ENCODE measurements at places on chromosomes 6 and 20.

DNA sequence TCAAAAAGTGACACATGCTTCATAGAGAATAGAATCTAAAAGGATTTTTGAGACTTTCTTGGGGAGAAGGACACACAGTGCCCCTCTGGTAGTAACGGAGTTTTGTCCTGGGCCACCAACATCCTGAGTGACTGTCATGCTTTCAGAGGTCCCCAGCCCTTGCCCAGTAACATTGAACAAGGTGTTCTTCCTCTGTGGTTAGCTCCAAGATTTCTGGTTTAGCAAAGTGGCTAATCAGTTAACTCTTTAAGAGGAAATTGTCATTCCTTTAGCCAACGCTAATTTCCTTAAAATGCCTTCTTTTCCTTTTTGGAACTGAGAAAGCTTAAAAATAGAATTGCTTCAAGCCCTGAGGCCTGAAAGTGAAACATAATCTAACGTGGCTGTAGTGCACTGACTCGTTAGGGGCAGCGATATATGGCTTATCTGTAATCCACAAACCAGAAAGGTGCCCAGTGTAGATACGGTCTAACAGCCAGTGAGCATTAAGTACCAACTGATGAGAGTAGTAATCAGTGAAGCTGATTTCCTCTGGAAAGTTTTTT is 7.8 kb downstream of the E2F3 start:
- no peak for DNase-seq

- DNase-seq: peak; percentile 18
These were observed 381.0 kb upstream of the SULF2 start for GRCh38 chr20:48166082-48166835.

GRCh38 chr20:49529470-49529869 is 38.5 kb downstream of the PTGIS start:
- DNase-seq: no peak

DNA sequence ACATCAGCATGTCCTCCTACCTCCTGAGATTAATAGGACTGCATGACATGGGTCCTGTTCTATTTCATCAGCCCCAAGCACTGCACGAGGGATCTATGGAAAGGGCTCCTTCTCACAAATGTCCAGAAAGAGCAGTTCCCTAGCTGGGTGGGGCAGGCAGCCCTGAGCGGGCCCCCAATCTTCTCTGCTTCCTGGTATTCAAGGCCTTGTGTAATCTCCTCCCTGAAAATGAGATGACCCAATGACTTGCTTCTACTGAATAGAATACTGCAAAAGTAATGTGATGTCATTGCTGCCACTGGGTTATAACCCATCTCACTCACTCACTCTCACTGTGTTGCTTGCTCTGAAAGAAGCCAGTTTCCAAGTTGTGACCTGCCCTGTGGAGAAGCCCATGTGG is 126.4 kb downstream of the OPRM1 start:
- no peak for DNase-seq

- no peak for DNase-seq
These were observed 126.5 kb downstream of the REV3L start for GRCh38 chr6:111356551-111356950.

DNA sequence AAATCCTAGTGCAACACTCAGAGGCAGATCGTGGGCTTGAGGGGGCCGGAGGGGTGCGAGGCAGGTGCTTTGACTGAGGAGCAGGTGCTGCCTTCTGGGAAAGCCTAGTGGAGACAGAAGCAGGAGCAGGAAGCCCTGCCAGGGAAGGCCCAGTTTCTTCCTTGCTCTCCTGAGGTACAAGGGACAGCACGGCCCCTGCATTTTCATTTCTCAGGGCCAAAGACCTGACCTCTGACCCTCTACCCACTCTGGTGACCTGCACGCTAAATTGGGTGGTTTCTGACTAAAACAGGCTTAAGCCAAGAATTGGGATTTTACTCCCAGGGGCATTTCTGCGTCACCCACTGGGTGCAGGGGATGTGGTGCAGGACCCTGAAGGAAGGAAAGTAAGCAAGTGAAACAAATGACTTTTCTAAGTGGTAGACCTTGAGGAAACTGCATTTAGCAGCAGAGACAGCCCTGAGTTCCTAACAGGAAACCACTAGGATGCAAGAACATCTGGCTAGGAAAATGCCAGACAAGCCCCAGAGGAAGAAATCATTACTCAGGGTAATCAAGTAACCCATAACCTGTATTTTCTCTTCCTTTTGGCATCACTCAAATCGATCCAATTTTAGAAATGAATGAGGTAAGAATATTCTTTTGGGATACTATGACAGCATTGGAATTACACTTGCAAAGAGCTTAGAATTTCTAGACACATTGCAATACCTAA is 141.7 kb downstream of the CD164 start:
- no peak for DNase-seq

DNA sequence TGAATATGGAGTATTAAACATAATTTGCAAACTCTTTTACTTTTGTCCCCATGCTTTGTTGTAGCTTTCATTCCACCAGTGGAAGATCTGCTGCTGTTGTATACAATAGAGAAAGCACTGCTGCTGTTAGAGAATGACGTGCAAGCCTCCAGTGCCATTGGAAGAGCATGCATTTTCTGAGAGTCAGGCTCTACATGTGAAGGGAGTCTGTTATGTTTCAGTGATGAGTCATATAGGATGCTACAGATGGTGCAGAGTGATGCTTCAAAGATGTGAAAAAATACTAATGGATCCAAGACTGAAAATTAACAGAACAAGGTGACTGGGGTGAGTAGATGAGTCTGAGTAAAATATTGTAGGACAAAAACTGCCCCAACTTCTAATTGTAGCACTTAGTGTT is 22.4 kb upstream of the BACH2 start:
- DNase-seq: no peak

- DNase-seq: peak; percentile 89
These were observed 2.3 kb upstream of the MARCKS start for GRCh38 chr6:113854531-113855499.

DNA sequence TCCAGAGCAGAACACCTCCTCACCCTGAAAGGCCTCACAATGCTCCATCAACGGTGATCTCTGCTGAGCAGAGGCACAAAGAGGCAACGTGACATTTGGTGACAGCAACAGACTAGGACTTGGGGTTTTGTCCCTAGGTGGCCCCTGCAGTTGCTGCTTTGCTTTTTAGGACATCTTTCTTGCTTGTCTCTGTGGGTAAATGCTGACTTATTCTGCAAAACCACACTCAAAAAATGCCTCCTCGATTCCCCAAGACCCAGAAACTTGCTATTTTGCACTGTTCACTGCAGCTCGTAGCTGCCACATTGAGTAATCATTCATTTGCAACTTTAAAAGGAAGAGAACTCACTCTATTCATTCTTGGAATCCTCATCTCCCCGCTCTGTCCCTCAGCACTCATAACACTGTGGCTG is 209.9 kb downstream of the LY86 start:
- DNase-seq: no peak

DNA sequence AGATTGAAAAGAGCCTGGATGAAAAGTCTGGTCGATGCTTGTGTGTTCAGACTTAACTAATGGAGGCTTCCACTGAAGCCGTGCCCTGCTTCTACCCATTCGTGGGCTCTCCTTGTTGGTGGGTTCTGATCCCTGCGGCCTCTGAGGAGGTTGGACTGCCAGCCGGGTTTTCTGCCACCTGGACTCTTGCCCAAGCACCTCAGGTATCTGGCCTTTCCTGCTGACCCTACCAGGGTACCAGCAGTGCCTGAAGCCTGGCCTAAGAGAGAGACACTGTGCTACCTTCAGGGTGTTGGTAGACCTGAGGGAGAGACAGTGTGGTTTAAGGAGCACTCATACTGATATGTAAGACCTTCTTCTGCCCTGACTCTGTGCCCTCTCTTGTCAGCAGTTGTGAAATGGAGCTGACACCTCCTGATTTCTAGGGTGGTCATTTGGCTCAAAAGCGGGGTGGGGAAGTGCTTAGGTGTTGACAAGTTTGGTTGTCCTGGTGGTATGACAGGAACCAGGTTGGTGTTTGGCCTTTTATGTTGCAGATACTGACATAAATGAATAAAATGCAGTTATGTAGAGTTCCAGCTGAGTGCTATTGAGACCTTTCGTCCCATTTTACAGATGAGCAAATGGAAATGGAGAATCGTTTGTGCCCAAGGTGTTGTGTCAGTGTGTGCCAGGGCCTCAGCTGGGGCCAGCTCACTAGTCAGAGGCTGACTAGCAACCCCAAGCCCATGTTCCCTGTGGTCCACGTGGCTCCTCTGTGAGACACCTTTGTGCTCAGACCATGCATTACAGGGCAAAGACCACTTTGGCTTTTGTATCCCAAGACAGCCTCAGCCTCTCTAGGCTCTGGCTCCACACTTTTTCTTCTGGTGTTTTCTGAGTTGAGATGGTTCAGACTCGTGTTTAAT is 3.1 kb downstream of the PLCG1 start:
- DNase-seq: no peak

DNA sequence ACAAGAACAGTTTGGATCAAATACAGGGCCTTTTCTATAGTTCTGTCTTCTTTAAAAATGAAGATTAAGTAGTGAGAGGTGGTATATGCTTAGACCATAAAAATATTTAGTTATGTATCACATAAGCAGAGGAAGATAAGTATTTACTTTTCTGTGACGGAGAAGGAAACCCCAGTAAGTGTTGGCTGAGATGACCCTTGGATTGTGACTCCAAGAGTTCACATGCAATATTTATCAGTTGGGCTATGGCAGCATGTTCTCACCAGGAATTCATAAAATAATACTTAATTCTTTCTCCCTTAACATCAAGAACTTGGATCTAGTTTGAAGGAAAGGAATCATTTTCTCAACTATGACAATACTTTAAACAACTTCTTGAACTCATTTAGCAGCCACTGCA is 98.4 kb upstream of the TBX18 start:
- no peak for DNase-seq

- DNase-seq: no peak
These were observed 58.6 kb upstream of the PTPRT start for GRCh38 chr20:43248341-43248740.
